ENCODE measurements at places on chromosomes 6 and 20.

- DNase-seq = no peak
These were observed 1.7 kb upstream of the HINT3 start for GRCh38 chr6:125954735-125955339.

- no peak for DNase-seq
These were observed 1.3 kb upstream of the PLCG1 start for GRCh38 chr20:41135888-41136679.

DNA sequence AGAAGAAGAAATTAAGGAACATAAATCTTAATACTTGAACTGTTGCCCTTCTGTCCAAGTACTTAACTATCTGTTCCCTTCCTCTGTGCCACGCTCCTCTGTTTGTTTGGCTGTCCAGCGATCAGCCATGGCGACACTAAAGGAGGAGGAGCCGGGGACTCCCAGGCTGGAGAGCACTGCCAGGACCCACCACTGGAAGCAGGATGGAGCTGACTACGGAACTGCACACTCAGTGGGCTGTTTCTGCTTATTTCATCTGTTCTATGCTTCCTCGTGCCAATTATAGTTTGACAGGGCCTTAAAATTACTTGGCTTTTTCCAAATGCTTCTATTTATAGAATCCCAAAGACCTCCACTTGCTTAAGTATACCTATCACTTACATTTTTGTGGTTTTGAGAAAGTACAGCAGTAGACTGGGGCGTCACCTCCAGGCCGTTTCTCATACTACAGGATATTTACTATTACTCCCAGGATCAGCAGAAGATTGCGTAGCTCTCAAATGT lies 17.1 kb downstream of the IRF4 start:
- no peak for DNase-seq

- DNase-seq = no peak
These were observed 231.3 kb downstream of the ERMARD start for GRCh38 chr6:169982461-169983386.

GRCh38 chr6:87553159-87553765 lies 36.5 kb downstream of the RARS2 start:
- no peak for DNase-seq

DNA sequence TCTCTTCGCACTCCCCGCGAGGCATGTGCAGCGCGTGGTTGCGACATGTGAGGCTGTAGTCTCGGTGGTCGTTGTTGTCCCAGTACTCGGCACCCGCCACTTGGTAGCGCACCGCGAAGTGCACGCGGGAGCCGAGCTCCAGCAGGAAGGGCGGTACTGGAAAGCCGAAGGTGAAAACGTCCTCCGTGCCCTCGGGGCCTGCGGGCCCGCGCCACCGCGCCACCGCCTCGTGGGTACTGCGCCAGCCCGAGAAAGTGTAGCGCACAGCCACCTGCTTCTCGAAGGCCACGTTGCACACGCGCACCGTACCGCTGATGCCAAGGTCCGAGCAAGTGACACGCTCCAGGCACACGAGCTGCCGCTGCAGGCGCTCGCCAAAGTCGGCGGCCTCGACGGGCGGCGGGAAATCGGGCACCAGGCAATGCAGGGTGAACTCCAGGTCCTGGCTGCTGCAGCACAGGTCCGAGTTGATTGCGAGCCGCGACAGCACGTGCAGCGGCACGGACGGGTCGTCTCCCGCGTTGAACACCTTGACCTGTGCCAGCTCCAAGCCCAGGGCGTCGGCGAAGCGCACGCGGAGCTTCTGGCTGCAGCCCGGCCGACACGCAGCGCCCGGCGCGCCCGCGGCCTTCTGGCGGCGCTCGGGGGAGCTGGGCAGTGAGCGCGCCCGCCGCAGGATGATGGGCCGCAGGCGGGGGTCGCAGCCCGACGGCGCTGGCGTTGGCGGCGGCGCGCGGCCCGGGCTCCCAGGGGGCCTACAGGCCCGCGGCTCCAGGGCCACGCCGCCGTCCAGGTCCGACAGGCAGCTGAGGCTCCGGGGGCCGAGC lies 840 bp downstream of the PPP1R3D start:
- no peak for DNase-seq

DNA sequence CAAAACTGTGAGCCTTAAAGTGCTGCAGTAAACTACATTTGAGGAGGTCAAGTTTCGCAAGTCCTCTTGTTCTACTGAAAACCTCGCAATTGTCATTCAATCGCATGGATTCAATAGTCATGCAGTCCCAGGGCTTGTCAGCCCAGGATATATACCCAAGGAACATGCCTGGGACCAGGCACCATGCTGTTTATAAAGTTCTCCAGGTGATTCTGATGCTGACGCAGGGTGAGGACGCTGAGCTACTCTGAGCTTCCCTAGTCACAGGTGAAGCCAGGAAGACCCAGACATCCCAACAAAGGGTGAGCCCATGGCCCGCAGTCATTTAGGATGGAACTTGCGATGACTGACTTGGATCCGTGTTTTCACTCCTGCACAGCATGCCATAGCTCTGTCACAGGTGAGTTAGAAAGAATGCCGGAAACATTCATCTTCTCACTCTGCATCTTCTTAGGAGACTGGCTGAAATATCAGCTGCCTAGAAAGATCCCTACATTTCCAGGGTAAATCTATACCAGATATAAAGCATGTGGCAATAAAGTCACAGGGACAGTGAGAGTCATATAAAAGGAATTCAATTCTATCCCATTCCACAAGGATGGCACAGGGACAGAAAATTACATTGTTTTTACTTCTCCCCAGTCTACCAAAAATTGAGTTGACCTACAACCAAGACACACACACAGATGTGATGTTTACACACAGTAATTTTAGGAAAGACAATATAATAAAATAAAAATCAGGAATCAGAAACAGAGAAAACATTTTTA lies 27.0 kb upstream of the SSTR4 start:
- no peak for DNase-seq

DNA sequence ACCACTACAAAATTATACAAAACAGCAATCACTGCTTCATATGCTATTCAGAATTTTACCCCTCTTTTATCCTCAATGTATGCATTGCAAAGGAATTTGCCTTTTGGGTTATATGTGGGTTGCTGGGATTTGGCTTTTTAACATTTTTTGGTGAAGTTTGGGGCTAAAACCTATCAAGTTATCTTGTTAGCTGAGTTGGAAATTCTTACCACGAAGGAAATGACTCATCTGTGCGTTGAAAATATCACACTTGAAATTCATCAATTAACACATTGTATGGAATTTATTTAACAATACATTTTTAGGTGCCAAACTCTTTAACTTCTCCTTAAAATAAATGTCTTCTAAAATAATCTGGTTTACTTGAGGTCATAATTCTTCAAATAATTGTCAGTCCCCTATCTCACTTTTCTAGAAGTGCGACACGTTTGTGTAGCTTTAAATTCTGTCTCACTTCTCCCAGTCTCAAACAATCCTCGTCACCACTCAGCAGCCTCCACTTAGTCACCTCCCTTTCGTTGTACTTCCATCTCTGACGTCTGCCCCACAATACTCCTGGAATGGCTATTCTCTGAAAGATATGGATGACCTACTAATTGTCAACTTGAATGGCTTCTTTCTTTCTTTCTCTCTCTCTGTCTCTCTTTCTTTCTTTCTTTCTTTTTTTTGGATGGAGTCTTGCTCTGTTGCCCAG lies 88.5 kb downstream of the PHACTR1 start:
- DNase-seq = no peak

GRCh38 chr6:75098709-75099108 lies 107.1 kb downstream of the COL12A1 start:
- DNase-seq = no peak

GRCh38 chr20:37816726-37817125 lies 86.2 kb upstream of the VSTM2L start:
- DNase-seq = peak; percentile 2

- DNase-seq = no peak
These were observed 896.7 kb upstream of the MAP3K7 start for GRCh38 chr6:91483415-91484105.

DNA sequence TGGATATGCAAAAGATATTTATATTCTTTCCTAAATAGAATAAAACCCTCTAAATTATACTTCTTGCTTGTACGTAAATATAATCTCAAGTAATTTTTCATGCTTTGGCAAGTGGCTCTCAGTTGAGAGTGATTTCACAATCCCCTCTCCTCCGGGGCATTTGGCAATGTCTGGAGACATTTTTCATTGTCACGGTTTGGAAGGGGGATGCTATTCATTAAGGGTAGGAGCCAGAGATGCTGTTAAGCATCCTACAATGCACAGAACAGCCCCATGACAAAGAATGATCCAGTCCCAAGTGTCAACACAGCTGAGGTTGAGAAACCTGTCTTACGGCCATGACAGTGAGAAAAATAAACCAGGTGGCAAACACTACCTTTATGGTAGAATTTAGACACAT lies 75.7 kb downstream of the AGPAT4 start:
- DNase-seq = no peak

Data from NCI-H748 treated with DMSO at 0.1 percent for 48 hours (cell line).